ENCODE measurements at places on chromosomes 2 and 18.

DNA sequence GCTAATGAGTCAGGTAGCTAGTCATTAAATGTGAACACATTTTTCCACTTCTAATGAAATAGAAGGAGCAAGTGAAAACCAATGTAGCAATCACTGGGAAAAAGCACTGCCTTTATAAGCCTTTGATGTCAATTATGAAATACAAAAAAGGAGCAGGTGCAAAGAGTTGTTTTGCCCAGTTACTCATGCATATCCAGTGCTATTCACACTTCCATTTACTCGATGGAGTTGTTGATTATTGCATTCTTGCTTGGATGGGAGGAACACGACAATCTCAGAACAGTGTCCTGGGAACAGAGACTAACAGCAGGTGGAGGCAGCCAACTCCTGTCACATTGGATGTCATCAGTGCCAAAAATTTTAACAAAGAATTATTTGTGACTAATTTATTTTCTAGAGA lies 372.5 kb downstream of the CBLN2 start:
- no peak for DNase-seq

- no peak for DNase-seq
Measured at GRCh38 chr2:42971947-42972736, 179.8 kb upstream of the HAAO start.

DNA sequence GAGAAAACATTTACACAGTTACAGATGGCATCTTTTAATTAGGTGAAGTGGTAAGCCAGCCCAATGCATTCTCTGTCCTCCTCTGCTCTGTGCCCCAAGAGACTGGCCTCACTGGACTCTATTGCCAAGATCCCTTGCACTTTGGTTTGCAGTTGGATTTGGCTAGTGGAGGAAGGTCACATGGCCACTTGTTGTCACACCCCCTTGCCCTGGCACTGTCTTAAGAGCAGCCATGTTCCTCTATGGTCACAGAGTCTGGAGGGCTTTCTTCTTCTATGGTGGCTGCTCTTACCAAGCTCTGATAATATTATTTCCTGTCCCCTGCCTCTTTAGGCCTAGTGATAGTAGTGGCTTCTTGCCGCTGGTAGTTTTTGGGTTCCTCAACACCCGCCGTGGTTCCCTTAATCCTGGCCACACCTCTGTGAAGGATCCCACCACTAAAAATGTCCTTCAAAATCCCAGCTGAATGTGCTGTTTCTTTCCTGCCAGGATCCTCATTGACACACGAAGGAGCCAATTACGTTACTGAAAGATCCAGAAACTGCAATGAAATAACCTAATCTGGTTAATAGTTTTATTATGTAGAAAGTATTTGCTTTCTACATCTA lies 111.1 kb downstream of the CDC42EP3 start:
- no peak for DNase-seq

DNA sequence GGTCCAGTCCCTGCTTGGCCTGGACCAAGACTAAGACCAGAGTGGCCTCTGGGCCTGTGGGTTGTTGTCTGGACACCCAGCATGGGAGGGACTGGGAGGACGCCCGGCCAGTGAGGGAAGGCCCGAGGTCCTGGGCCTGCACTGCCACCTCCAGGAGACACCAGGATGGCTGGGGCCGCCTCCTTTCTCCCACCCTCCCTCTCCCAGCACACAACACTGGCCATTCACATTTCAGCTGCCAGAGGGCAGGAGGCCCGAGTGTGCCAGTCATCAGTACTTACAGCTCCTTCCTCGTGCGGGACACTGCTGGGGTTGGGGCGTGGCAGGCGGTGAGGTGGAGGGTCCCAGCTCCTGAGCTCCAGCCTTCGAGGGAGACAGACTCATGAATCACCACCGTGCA lies 133.5 kb downstream of the ASB1 start:
- DNase-seq: no peak

DNA sequence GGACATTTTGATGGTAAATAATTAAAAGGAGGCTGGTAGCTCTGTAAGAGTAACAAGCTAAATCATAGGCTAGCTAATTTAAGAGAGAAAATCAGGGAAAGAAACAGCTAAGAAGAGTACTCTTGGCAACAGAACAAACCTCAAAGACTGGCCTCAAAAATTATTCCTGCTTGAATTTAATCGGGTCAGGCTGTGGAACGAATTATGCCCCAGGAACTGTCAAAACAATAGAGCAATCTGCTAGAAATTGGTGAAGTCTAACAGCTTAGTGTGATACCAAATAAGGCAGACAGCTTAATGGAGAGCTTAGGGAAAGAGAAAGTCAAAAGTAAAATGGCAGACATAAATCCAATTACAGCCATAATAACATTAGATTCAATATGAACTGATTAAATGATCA lies 215.7 kb downstream of the MREG start:
- no peak for DNase-seq

All from HCT116 (cell line).